T-cell (primary cell): ENCODE measurements at places on chromosomes 1 and 21. TPM values are rescaled to one million over a fixed set of nuclear protein-coding genes. Genes with fewer than 3 reads are reported as not detected.

VTCN1 gene
- total RNA-seq = not detected

TIE1 gene
- 0.35 TPM for total RNA-seq

ZNF362 gene
- 24.3 TPM for total RNA-seq

DCST1 gene
- total RNA-seq = 0.58 TPM

TMPRSS15 gene
- total RNA-seq = not detected

BLACAT1 gene
- not detected for total RNA-seq

GRCh38 chr1:7500381-7501083, 270.6 kb upstream of the VAMP3 start:
- no peaks in the 10 kb centered on the region for H3K4me1 ChIP-seq
- H3K36me3 ChIP-seq = no peaks in the 10 kb centered on the region
- no peak for DNase-seq
- H3K27ac ChIP-seq = no peak overlapping the region

- H3K36me3 ChIP-seq = no peaks in the 10 kb centered on the region
- H3K27me3 ChIP-seq = no peaks in the 10 kb centered on the region
- no peak overlapping the region for H3K4me3 ChIP-seq
- no peaks in the 10 kb centered on the region for H3K4me1 ChIP-seq
- H3K27ac ChIP-seq = no peak overlapping the region
- DNase-seq = no peak
Measured at GRCh38 chr1:59354709-59355337, 57.9 kb downstream of the FGGY start.

GRCh38 chr1:14780271-14780670, 181.8 kb downstream of the KAZN start:
- no peaks in the 10 kb centered on the region for H3K4me1 ChIP-seq
- no peak overlapping the region for H3K4me3 ChIP-seq
- no peaks in the 10 kb centered on the region for H3K27me3 ChIP-seq
- H3K36me3 ChIP-seq = no peaks in the 10 kb centered on the region
- H3K27ac ChIP-seq = no peak overlapping the region

DNA sequence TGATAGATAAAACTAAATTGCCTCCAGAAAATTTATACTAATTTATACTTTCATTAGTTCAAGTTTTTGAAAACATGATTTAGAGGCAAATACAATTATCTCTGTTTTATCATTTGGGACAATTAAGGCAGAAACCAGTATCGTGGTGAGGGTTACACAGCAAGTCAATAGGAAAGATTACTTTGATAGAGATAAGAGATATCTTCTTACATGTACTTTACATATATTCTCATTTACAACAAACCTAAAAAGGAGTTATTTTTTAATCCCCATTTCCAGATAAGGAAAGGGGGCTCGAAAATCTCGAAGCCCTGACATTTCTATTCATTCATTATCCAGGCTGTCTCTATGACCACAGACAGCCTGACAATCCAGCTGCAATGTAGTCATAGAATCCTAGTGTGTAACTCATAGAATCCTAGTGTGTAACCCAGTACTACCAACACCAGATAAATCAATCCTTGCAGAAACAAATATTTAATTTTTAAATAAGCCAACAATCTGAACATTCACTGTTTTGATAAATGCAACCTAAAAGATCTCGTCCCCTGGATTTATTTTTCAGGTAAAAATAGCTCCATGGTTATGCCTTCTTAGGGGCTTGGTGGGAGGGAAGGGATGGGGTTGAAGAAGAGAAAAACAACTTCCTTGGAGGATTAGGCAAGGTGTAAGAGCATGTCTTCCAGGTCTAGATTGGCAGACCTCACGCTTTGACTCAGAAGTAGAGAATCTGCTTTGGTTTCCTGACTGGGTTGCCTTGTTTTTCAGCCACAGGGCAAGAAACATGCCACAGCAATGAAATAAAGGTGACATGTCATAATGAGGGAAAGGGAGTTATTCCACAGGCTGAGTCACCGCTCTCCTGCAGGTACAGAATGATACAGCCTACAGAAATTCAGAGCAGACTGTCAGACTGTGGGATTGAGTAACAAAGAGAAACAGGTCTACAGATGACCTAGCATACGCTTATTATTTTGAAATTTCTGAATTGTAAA, 45.6 kb downstream of the IRF2BP2 start:
- DNase-seq = no peak
- no peaks in the 10 kb centered on the region for H3K4me1 ChIP-seq
- H3K4me3 ChIP-seq = no peak overlapping the region
- peaks cover 3% of the 10 kb centered on the region for H3K27me3 ChIP-seq

GRCh38 chr1:18256282-18257235, 149.0 kb downstream of the IGSF21 start:
- H3K36me3 ChIP-seq = no peaks in the 10 kb centered on the region
- no peak overlapping the region for H3K27ac ChIP-seq
- H3K4me1 ChIP-seq = no peaks in the 10 kb centered on the region
- H3K27me3 ChIP-seq = no peaks in the 10 kb centered on the region
- DNase-seq = no peak
- H3K4me3 ChIP-seq = no peak overlapping the region

- H3K4me1 ChIP-seq = no peaks in the 10 kb centered on the region
- H3K36me3 ChIP-seq = no peaks in the 10 kb centered on the region
- no peak overlapping the region for H3K27ac ChIP-seq
Measured at GRCh38 chr1:117239467-117239866, 28.7 kb upstream of the VTCN1 start.

DNA sequence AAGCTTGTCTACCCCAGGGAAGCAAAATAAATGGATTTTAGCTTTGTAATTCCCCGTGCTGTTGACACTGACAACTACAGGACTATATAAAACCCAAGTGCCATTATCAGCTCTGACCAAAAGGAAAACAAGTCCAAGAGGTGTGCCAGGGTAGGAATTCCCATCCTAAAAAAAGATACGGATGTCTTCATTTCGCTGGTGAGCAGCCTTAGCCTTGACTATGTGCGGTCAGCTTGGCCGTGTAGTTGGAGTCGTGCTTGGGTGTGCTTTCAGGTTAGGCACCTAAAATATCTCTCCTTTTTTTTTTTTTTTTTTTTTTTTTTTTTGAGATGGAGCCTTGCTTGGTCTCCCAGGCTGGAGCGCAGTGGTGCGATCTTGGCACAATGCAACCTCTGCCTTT, 28.9 kb upstream of the ACTN2 start:
- no peak overlapping the region for H3K4me3 ChIP-seq
- peaks cover 26% of the 10 kb centered on the region for H3K27me3 ChIP-seq
- no peak for DNase-seq

- no peak for DNase-seq
- no peaks in the 10 kb centered on the region for H3K36me3 ChIP-seq
- no peak overlapping the region for H3K27ac ChIP-seq
- H3K4me1 ChIP-seq = peaks cover 7% of the 10 kb centered on the region
Measured at GRCh38 chr1:42733415-42734200, 6.4 kb downstream of the CLDN19 start.

- no peak overlapping the region for H3K4me3 ChIP-seq
- H3K4me1 ChIP-seq = peaks cover 8% of the 10 kb centered on the region
- DNase-seq = no peak
- no peaks in the 10 kb centered on the region for H3K27me3 ChIP-seq
- no peak overlapping the region for H3K27ac ChIP-seq
Measured at GRCh38 chr1:228177721-228178710, 12.4 kb downstream of the IBA57 start.

GRCh38 chr1:199657449-199657848, 370.1 kb upstream of the NR5A2 start:
- H3K36me3 ChIP-seq = no peaks in the 10 kb centered on the region
- H3K27me3 ChIP-seq = peaks cover 3% of the 10 kb centered on the region
- DNase-seq = no peak
- no peaks in the 10 kb centered on the region for H3K4me1 ChIP-seq
- H3K27ac ChIP-seq = no peak overlapping the region

- no peaks in the 10 kb centered on the region for H3K27me3 ChIP-seq
- no peak overlapping the region for H3K27ac ChIP-seq
- H3K4me3 ChIP-seq = no peak overlapping the region
- no peaks in the 10 kb centered on the region for H3K4me1 ChIP-seq
- H3K36me3 ChIP-seq = no peaks in the 10 kb centered on the region
- DNase-seq = no peak
Measured at GRCh38 chr1:234996245-234996757, 132.3 kb downstream of the TOMM20 start.
